Natural killer cell treated with Interleukin-12 subunit alpha and Interleukin-12 subunit beta and Interleukin-15 and Interleukin-18, amount 100 ng/mL, for 72 hours (primary cell): ENCODE measurements at places on chromosomes 6 and 20. TPM values are rescaled to one million over a fixed set of nuclear protein-coding genes. Genes with fewer than 3 reads are reported as not detected.

The AVP gene
- total RNA-seq, result not detected

DNA sequence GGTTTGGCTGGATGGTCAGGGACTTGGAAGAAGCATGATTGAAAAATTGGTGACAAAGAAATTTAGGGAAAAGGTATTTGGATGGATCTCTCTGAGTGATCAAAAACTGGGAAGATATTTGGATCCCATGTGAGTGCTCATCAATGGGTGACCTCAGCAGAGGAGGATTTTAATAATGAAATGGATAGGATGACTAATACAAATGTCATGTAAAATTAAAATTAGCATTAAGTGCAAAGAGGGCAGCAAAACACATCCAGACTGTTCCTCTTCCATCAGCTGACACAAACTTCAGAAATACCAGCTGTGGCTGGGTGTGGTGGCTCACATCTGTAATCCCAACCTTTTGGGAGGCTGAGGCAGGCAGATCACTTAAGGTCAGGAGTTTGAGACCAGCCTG lies 151.7 kb downstream of the THBS2 start:
- no peaks in the 10 kb centered on the region for H3K36me3 ChIP-seq
- H3K4me3 ChIP-seq, result no peak overlapping the region
- peaks cover 20% of the 10 kb centered on the region for H3K27me3 ChIP-seq
- H3K4me1 ChIP-seq, result no peaks in the 10 kb centered on the region

DNA sequence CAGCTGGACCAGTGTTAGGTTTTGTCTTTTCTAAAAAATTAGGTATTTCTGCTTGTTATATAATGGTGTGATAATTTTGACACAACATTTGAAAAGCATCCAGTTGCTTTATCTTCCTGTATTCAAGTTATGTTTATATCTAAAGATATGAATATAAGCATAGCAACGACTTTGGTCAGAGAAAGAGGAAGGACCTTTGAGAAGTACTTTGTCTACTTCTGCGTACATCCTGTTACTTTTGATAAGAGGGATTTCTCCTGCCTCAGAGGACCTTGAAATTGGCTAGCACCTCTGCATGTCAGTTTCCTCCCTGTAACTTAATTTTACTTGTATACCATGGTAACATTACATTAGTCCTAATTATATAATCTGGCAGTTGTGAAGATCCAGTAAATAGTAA lies 24.8 kb downstream of the PHF20 start:
- H3K27ac ChIP-seq, result peak overlapping the region; percentile 67
- H3K4me1 ChIP-seq, result peaks cover 25% of the 10 kb centered on the region
- no peak for DNase-seq
- H3K27me3 ChIP-seq, result no peaks in the 10 kb centered on the region
- peaks cover 4% of the 10 kb centered on the region for H3K36me3 ChIP-seq

The NCOA5 gene
- 34.2 TPM for total RNA-seq

DNA sequence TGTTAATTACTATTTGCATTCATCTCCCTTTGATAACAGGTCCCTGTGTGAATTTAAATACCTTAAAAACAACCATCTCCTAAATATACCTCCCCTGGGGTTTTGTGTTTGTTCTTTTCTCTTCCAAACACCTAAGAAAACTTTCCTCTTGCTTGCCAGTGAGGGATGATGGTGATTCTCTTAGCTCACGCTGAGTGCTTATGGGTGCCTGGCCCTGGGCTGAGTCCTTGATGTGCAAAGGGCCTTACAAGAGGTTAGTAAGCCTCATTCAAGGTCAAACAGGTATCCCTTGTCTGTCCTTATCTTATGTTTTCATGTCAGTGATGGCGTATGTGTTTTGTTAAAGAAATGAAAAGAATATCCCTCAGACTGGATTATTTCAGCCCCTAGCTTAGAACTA lies 76.3 kb downstream of the SYCP2L start:
- H3K4me1 ChIP-seq, result no peaks in the 10 kb centered on the region
- H3K27ac ChIP-seq, result no peak overlapping the region
- no peak for DNase-seq
- H3K27me3 ChIP-seq, result peaks cover 17% of the 10 kb centered on the region
- H3K4me3 ChIP-seq, result no peak overlapping the region
- peaks cover 6% of the 10 kb centered on the region for H3K36me3 ChIP-seq

- peaks cover 10% of the 10 kb centered on the region for H3K27me3 ChIP-seq
- peaks cover 7% of the 10 kb centered on the region for H3K36me3 ChIP-seq
- no peak overlapping the region for H3K4me3 ChIP-seq
Measured at GRCh38 chr20:33875534-33876026, 64.4 kb downstream of the CHMP4B start.

DNA sequence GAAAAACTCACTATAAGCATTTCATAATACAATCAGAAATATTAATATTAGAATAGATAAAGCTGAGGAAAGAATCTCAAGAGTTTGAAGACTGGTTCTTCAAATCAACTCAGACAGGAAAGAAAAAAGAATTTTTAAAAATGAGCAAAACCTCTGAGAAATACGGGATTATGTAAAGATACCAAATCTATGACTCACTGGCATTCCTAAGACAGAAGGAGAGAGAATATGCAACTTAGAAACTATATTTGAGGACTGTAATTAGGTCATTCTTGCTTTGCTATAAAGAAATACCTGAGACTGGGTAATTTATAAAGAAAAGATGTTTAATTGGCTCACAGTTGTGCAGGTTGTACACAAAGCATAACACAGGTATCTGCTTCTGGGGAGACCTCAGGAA lies 665.1 kb downstream of the RNF144B start:
- no peak overlapping the region for H3K4me3 ChIP-seq
- no peaks in the 10 kb centered on the region for H3K36me3 ChIP-seq
- H3K27ac ChIP-seq, result no peak overlapping the region
- no peaks in the 10 kb centered on the region for H3K4me1 ChIP-seq

DNA sequence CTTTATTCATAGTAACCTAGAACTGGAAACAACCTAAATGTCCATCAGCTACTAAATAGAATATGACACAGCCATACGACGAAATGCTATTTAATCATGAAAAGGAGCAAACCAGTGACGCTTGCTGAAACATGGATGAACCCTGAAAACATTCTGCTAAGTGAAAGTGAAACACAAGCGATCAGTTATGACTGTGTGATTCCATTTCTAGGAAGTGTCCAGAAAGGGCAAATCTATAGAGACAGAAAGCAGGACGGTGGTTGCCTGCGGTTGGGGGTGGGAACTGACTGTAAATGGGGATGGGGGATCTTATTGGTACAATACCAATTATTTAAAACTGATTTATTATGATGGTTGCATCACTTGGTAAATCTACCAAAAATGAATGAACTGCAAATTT lies 126.8 kb downstream of the IPCEF1 start:
- H3K27me3 ChIP-seq, result no peaks in the 10 kb centered on the region
- H3K4me3 ChIP-seq, result peak overlapping the region; percentile 92
- H3K27ac ChIP-seq, result peak overlapping the region; percentile 98
- peaks cover 69% of the 10 kb centered on the region for H3K4me1 ChIP-seq
- H3K36me3 ChIP-seq, result peaks cover 9% of the 10 kb centered on the region
- peak; percentile 81 for DNase-seq

DNA sequence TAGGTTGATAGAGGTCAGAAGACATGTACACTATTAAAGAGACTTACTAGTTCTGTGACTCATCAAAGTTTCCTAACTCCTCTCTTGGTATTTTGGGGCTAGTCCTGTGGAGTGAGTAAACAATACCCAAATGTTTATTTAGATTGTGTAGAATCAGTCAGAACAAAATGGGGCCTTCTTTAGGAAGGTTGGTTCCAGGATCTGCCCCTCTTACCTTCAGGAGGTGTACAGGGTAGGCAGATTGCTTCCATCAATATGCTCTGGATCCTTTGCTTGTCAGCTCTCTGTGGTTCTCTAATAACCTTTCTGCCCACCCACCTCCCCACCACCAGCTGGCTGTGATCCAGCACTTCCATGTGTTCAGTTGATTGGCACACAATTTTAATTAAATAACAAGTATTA lies 107.0 kb downstream of the POPDC3 start:
- H3K27me3 ChIP-seq, result peaks cover 14% of the 10 kb centered on the region
- H3K36me3 ChIP-seq, result no peaks in the 10 kb centered on the region
- no peak overlapping the region for H3K27ac ChIP-seq

DNA sequence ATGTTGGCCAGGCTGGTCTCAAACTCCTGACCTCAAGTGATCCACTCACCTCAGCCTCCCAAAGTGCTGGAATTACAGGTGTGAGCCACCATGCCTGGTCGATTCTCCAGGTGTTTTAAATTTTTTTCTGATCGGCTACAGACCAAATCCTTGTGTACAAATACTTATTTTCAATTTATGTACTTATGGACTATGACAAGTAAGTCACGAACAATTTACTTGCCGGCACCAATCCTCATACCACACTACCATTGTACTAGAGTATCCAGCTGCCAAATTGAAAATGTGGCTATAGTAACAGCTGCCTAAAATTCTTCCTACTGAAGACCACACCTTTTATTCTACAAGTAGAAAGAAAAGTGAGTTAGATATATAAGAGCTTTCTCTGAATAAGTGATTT lies 26.9 kb downstream of the LIN28B start:
- H3K36me3 ChIP-seq, result no peaks in the 10 kb centered on the region
- H3K27ac ChIP-seq, result no peak overlapping the region
- no peak for DNase-seq
- H3K4me3 ChIP-seq, result no peak overlapping the region
- H3K27me3 ChIP-seq, result peaks cover 3% of the 10 kb centered on the region

The UNC93A gene
- total RNA-seq, result not detected

DNA sequence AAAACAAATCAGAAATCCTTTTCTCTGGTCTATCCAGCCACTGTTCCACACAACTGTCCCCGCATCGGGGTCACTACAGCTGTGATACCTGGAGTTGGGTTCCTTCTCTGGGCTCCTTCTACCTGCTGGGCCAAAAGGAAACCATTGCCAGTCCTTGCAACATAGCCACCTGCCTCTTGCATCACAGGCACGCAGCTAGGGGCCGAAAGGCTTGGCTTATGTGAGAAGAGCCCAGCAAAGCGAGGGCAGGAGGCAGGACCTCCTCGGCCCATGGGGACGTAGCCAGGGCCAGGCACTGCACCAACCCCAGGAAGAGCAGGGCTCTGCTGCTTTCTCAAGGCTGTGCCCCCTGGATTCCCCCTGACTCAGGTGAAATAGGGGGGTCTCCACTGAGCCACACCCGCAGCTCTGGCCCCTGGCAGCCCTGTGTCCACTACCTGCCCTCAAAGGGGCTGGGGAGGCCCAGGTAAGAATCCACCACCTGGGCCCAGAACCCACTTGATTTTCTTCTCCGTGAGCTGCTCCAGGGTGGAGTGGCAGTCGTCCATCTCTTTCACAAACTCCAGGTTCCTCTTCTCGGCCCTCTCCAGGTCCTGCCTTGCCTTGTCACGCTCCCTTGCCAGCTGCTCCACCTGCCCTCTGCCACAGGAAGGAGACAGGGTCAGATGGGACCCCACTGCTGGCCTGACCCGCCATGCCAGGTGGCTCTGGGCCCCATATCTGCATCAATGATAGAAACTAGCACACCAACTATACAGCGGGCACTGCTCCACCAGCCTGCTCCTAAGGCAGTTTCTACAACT lies 88.9 kb downstream of the GINS1 start:
- H3K36me3 ChIP-seq, result no peaks in the 10 kb centered on the region
- DNase-seq, result no peak
- no peaks in the 10 kb centered on the region for H3K4me1 ChIP-seq
- no peaks in the 10 kb centered on the region for H3K27me3 ChIP-seq
- H3K4me3 ChIP-seq, result no peak overlapping the region

The CLVS2 gene
- not detected for total RNA-seq

DNA sequence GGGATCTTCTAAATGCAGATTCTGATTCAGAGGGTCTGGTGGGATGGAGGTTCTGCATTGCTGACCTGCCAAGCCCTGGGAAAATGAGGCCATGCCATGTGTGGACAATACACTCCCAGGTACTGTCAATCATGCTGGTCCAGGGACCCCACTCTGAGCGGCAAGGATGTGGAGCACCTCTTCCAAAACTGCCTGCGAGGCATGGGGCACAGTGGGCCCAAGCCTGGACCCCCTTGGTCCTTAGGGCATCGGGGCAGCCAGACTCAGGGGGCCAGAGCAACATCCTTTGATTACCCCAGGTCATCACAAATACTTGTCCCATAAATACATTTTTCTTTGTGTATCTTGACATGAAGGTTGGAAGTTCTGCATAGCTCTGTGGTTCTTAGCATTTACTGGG lies 76.8 kb upstream of the NXT1 start:
- peaks cover 7% of the 10 kb centered on the region for H3K27me3 ChIP-seq
- no peak for DNase-seq
- no peak overlapping the region for H3K27ac ChIP-seq
- no peak overlapping the region for H3K4me3 ChIP-seq

DNA sequence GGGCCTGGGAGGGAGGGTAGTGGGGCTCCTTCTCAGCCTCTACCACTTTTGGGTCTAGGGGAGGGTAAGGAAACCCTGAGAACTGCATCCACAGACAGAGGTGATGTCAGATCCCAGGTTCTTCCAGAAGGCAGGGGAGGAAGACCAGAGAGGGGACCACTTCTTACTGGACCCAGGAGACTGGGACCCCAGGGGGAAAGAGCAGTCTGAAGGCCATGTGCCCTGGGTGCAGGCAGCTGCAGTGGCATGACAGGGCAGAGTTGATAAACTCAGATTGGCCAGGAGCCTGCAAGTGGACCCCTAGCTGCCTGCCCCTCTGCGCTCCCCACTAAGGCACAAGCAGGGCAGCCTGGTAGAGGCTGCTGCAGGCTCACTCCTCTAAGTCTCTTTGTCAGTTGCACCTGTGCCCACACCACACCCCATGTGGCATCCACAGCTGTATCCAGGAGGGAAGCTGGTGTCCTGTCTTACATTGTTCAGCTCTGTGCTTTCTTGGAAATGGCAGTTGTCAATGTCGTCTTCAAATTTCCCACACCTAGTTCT lies 2.7 kb downstream of the CST9L start:
- no peaks in the 10 kb centered on the region for H3K27me3 ChIP-seq
- peaks cover 8% of the 10 kb centered on the region for H3K36me3 ChIP-seq

The SLC13A3 gene
- total RNA-seq, result 0.55 TPM

DNA sequence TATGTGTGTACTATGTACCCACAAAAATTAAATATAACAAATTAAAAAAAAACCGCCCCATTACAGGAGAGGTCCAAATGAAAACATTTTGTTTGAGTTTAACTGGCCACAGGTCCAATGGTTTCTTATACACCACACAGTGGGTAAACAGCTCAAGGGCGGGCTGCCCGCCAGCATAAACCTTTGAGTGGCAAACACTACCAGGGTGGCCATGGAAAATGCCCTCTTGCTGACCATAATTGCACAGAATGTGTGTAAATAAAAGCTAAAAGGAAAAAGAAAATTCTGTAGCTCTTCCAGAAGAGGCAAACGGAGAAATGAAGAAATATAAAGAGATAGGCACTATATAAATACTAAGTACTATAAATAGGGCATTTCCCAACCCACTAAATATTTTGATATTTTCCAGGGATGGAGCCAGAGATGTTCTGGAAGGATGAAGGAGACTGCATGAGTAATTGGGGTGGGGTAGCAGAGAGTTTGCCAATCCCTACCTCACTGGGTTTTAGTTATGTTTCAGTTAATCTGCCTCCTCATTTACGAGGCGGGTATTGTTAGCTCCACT lies 1.1 kb upstream of the CDC5L start:
- H3K4me1 ChIP-seq, result peaks cover 44% of the 10 kb centered on the region
- peaks cover 15% of the 10 kb centered on the region for H3K36me3 ChIP-seq
- H3K27me3 ChIP-seq, result no peaks in the 10 kb centered on the region
- H3K4me3 ChIP-seq, result peak overlapping the region; percentile 97
- peak overlapping the region; percentile 93 for H3K27ac ChIP-seq

The OPRM1 gene
- not detected for total RNA-seq

The PPP1R16B gene
- total RNA-seq, result 74.6 TPM
